Lower leg skin (tissue), 4 donors: ENCODE measurements at places on chromosomes 4 and X. TPM values are rescaled to one million over a fixed set of nuclear protein-coding genes. Genes with fewer than 3 reads are reported as not detected.

TCEAL6 gene
- not detected for total RNA-seq

STATH gene
- not detected for total RNA-seq

DNA sequence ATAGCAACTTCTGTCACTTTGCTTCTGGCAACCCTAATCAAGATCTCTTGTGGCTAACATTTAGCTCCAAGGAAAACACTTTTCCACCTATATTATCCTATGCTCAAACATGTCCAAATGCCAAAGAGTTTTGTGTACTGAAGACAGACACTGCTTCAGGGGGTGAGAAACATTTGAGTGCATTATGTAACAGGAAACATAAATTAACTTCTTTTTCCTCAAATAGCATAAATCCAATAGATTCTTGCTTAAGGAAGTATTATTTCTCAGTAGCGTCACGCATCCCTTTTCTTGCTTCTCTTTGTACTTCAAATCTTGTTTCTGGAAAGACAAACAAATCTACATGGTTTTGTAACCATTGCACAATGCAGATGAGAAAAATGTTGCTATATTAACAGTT is 839.1 kb downstream of the GLUD2 start:
- DNase-seq: no peak

DNA sequence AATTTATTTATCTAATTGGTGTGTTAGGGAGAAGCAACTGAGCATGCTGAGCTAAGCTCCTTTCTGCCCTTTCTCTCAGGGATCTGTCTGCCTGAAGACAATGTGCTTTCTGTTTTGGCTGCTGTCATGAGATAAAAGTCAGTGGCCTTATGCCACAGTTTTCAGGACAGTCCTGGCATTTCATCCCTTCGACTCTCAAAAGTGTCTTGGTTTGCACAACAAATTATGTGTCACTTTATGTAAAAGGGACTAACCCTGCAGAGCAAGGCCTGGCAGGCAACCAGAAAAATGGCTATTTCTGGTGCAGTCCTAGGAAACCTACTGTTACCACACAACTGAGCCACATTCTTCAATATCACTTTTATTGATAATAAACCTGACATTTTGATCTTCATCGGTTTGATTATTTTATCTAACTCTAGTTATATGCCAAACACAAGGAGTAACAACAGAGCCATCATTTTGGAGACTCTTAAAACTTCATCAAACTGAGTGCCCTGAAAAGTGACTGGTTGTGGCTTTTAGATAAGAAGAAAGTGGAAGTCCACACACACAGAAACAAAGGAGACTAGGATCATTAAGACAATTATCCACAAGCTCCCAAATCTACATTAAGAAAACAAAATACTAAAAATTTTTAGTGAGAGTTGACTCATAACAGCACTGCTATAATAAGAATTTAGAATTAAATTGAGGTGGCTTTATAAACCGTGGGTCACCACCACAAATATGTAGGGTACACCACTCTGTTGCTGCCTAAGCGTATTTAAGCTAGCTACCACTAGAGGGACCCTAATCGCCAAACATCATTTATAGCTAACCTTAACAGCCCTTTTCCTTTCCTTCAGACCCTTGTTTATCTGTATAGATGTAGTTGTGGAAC is 95.9 kb upstream of the PTPN13 start:
- peak; percentile 47 for DNase-seq

DNA sequence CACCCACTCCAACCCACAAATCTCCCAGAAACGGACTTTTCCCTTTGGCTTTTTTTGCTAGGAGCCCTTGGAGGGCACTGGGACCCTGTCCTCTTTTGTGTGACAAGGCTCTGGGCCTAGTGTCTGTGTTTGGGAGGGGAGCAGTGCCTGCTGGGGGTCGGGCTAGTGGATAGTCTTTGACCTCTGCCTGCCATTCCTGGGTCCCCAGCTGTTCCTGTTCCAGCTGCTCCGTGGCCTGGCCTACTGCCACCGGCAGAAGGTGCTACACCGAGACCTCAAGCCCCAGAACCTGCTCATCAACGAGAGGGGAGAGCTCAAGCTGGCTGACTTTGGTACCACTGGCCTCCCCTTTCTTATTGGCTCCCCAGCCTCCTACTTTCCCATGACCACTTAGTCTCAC is 6.7 kb upstream of the USP11 start:
- no peak for DNase-seq

DNA sequence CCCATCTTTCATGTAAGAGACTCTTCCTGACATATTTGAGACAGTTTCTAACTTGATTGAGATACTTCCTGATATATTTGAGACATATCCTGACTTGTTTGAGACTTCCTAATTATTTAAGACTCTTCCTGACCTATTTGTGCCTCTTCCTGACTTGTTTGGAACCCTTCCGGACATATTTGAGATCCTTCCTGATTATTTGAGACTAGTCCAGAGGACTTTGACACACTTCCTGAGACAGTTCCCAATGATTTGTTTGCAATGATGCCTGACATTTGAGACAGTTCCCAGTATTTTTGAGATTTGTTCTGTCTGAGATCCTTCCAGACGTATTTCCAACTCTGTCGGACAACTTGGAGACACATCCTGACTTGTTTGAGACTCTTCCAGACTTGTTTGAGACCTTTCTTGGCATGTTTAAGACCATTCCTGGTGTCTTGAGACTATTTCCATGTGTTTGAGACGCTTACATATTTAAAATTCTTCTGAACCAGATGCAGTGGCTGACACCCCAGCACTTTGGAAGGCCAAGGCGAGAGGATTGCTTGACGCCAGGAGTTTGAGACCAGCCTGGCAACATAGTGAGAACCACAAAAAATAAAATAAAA is 118.9 kb upstream of the USP9X start:
- no peak for DNase-seq

- no peak for DNase-seq
Measured at GRCh38 chr4:11663114-11663513, 234.4 kb upstream of the HS3ST1 start.
